ENCODE measurements at places on chromosomes 7 and 10.
A peak's percentile ranks its signal among the peaks of the same experiment; 100 is the strongest.

DNA sequence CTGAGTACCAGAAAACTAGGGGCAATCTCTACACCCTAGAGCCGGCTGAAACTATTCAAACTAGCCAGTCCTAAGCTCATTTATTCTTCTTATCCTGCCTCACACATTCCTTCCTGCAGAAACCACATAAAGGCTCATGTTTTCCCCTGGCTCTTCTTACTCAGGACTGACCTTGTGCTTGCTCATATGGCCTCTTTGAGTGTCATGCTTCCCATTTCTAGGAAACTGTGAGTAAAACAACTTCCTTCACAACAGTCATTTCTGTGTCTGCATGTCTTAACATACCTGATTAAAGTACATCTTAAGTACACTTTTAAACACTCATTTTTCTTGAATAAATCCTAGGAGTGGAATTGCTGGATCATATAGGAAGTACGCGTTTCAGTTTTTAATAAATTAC lies 52.3 kb upstream of the KIAA1217 start:
- no peak for DNase-seq

DNA sequence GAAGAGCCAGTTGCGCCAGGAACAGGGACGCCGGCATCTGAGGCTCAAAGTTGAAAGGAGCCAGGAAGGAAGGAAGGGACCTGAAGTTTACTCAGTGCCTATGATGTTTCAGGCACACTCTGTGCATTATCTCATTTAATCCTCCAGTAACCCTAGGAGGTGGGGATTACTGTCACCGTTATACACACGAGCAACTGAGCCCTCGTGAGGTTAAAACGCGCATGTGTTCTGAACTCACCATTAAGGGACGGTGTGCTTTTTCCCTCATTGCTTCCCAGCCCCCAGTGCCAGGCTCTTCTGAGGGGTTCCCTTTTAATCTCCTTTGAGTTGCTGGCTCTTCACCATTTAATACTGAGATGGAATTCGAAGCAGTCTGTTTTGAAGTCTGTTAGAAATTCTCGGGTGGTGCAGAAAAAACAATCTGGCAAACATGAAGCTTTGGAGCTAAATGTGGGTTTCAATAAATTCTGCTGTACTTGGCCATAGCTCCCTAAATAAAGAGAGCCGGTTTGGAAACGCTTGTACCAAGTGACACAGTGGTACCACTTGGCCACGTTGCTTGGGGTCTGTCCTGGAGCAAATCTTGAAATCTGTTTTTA lies 102.2 kb downstream of the TAX1BP1 start:
- no peak for DNase-seq

- no peak for DNase-seq
Observed at GRCh38 chr10:36448760-36449691, 676.4 kb upstream of the ANKRD30A start.

DNA sequence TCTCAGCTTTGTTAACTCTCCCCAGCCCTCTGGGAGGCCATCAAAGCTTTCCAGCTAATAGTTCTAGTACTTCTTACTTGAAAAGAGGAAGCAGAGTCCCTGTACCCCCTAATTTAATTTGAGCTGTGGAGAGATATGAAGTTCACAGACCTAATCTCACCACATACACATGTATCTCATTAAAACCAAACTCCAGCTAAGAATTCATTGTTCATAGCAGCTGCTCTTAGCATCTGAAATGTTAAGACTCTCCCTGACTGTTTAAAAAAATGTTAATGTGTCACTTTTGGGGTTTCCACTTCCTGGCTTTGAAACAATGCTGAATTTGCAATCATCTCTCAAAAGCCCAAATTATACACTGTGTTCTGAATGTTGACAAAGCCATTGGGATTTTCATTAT lies 16.2 kb upstream of the MRC1 start:
- DNase-seq, result no peak

- DNase-seq, result no peak
Observed at GRCh38 chr7:4201566-4201965, 480.5 kb upstream of the FOXK1 start.

DNA sequence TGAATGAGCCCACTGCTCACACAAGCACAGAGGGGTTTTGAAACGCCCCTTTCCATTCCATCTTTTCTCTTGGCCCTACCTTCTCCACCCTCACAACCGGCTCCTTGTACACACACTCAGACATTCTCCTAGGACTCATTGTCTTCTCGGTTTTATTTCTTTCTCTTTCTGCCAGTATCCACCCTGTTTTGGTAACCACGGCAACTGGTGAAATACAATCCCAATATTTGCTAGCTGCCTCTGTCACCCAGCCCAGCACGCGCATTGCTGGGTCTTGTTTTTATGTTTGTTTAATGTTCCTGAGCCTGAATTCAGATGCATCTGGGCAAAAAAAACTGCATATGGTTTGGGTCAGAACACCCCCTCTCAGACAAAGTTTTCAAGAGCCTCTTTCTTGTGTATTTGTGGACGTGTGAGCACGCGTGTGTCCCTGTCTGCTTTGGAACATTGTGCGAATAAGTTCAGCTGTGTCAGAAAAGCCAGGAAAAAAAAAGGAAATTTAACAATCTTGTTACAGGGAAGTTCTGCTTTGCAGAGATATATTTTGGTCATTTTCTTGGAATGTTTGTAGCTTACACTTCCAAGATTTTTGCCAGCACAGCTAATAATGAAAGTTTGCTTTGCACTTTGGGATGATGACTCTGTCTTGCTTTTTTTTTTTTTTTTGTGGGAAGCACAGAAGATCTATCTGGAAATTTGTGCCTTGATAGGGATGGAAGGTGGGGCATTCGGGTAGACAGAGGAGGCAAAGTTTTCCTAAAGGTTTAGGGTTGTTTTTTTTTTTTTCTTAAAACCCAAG lies 225.9 kb downstream of the TRIL start:
- DNase-seq, result no peak

DNA sequence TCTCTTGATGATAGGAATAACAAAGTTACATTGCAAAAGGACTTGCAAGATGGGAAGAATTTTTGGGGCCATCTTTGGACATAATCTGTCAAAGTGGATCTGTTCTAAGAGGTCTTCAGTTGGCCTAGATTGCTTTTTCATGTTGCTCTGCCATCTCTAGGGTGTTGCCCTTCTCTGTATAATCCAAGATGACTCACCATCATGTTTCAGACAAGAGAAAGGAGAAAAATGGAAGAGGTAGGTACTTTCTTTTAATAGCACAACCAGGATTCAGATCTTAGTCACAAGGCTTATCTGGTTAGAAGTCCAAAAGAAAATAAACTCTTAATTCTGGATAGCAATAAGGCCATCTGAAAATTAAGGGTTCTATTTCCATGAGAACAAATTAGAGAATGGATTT lies 38.7 kb upstream of the FOXP2 start:
- no peak for DNase-seq

- DNase-seq, result no peak
Observed at GRCh38 chr7:96182424-96183158, 139.3 kb downstream of the SLC25A13 start.

DNA sequence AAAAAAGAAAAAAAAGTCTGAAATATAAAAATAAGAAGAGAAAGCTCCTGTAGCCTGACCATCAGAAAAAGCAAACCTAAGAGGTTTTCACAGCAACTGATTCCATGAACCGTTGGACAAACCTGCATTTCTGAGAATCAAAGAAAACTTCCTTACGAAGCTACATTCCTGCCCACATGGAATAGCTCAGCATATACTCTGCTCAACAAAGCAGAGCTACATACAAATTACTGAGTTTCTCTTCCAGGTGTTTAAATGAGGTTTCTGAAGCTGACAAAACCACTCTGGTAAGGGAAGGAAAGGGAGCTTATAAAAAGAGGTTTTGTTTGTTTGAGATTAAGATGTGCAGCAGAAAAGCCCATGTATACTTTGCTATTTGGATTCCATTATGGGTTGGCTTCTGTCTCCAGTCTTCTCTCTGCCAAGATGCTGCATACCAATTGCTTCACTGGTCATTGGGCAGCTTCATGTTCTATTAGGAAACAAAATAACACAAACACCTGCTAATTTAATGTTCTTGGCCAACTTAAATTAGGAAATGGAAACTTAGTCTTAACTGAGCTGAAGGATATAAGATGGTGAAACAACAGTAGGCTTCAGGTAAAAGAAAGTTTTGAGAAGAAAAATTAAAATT lies 314.1 kb downstream of the LRRTM3 start:
- DNase-seq, result no peak

DNA sequence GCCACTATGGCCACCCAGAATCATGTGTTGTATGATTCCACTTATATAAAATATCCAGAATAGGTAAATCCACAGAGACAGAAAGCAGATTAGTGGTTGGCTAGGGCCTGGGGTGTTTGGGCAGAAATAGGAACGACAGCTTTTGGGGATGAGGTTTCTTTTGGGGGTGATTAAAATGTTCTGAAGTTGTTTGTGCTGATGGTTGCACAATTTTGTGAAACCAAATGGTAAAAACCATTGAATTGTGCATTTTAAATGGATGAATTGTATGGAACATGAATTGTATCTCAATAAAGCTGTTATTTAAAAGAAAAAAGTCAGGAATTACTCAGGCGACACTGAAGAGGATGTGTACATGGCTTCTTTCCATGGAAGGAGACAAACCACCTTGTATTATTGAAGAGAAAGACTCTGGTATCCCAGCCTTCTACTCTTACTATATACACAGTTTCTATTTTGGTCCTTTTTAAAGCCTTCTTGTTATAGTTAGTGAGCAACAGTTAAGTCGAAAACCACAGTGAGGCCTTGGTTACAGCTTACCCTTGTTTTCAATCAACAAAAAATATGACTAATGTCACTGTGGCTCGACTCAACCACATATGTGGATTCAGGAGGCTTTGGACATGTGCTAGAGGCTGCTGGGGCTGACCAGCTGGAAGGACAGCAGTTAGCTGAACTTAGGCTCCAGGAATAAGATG lies 57.1 kb upstream of the KMT2E start:
- peak; percentile 44 for DNase-seq

- DNase-seq, result no peak
Observed at GRCh38 chr10:87761892-87762291, 56.1 kb downstream of the ATAD1 start.

GRCh38 chr7:47882635-47883034 lies 65.6 kb downstream of the PKD1L1 start:
- DNase-seq, result no peak

GRCh38 chr10:74373059-74373458 lies 222.0 kb downstream of the ADK start:
- no peak for DNase-seq

GRCh38 chr7:12911053-12911452 lies 223.6 kb downstream of the ARL4A start:
- DNase-seq, result no peak

DNA sequence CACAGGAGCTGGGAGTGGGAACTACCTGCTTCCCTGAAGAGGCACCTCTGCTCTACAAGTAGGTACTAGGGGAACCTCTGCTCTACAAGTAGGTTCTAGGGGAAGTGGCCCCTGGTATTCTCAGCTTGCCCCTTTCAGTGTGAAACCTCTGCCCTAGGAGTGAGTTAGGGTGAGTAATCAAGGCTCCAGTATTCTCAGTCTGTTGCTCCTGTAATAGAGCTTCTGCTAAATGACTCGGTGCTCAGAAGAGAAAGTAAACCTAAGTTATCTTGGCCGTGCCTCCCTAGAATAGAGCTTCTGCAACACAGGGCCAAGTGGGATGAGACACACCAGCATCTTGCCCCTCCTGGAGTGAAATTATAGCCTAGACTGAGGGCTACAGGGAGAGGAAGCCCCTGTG lies 13.4 kb upstream of the RASSF4 start:
- no peak for DNase-seq

DNA sequence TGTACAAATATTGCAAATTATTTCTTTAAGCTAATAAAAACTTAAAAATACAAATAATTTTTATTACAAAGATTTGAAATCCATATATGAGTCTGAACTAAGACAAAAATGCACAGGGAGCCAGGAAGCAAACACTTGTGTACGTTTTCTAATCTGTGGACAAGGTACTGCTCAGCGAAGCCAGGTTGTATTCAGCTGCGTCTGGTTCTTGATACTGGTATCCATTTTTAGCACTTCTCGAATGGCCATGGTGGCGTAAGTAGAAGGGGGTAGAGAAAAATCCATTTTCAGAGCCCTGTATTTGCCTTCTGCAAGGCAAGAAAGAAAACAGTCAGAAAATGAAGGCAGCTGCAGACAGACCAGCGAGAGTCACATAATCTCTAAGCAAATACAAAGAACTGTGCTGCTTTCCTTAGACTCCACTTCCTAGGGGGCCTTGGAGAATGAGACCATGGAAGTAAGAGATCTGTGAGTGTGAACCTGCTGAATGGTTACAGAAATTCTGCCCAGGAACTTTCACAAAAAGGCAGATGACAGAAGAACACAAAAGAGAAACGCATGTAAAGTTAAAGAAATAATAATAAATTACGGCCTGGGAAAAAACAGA lies 64.3 kb downstream of the PUS7 start:
- DNase-seq, result no peak

DNA sequence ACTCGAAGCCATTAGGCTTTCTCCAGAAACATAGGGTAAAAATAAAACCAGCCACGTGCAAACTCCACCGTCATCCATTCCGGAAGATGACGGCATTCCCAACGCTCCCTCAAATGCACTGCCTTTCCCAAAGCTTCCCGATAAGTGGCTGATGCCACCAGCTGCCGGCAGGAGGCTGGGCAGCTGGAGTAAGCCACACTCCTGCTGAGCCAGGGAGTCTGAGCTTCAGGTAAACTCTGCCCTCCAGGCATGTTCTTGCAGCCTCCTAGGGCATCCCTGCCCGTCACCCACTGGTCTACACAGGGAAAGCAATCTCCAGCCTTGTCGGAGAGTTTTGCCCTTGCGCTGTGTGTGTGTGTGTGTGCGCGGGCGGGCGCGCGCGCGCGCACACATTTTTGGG lies 40.5 kb upstream of the TMEM273 start:
- DNase-seq, result no peak

DNA sequence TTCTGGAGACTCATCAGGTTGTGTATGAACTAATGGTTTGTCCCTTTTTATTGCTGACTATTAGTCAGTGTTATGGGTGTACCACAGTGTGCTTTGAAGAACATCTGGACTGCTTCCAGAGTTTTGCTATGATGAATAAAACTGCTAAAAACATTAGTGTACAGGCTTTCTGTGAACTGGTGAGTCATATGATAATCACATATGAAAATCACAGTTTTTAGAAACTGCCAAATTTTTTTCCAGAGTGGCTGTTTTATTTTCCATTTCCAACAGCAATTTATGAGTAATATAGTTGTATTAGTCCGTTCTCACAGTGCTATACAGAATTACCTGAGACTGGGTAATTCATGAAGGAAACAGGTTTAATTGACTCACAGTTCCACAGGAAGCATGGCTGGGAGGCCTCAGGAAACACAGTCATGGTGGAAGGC lies 281.2 kb upstream of the VSTM2A start:
- DNase-seq, result no peak

GRCh38 chr10:65273115-65273514 lies 1652.7 kb upstream of the LRRTM3 start:
- no peak for DNase-seq

All from stimulated activated effector memory CD8-positive, alpha-beta T cell treated with anti-CD3 and anti-CD28 coated beads, Interleukin-12 subunit alpha, Interleukin-12 subunit beta, amount 100 ng/mL, for 72 hours (primary cell).